Prostate gland (tissue), 2 donors: ENCODE measurements at places on chromosomes 11 and 22.

DNA sequence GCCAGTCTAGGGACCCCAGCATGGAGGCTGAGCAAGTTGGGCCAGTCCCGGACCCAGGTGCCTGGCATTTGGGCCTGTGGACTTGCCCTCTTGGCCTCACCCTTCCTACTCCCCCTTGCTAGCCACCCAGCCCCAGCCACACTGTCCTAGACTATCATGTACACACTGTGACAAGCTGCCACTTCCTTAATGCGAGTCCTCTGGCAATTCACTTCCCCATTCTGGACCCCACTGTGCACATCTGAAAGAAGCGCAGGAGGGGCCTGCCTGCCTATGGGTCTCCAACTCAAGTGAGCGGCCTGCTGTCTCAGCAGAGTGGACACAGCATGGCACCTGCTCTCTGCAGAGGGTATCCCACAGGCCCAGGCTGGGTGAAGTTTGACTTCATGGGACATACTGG, 68.5 kb upstream of the LMO1 start:
- DNase-seq, result no peak

DNA sequence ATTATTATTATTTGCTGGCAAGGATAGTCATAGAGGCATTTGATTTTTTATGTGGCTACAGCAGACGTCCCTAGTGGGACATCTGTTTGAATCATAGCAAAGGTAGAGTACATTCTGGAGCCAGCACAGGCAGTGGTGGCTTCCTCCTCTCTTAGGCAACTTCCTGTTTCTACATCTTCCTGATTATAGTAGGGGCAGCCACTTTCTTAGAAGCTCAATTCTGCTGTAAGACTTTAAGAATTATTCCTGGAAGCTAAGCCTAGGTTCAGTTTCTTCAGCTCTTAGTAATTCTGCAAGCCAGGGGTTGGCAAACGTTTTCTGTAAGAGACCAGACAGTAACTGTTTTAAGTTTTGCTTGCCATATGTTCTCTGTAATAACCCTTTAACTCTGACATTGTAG, 129.3 kb upstream of the TENM4 start:
- no peak for DNase-seq

DNA sequence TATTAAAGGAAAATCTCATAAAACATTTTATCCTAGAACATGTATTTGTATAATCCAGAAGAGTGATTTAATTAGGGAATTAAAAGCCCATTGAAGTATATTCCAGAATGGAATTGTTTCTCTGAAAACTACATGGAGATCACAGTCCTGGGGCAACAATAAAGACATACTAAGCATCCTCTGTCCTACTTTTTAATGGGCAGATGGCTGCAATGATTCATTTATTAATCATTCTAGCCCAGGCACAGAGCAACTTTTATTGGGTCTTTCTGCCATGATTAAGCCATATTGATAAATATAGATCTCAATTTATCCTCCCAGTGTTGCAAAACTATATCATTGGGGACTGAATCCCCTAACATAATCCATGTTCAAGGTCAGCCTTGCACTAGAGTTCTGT, 22.0 kb downstream of the FAM181B start:
- DNase-seq, result no peak

DNA sequence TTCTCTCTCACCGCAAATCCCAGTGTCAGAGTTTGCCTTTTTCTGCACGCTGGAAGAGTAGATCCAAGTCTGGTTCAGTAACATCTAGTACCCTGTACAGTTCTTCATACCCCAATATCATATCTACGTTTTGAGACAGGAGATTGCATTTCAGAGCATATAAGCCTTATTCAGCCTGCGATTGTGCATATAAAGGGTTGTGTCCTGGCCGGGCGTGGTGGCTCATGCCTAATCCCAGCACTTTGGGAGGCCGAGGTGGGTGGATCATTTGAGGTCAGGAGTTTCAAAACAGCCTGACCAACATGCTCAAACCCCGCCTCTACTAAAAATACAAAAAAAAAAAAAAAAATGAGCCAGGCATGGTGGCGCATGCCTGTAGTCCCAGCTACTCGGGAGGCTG, 104.9 kb downstream of the MTNR1B start:
- DNase-seq, result no peak

- no peak for DNase-seq
Observed at GRCh38 chr11:1435820-1436467, 46.2 kb downstream of the BRSK2 start.

GRCh38 chr22:26172389-26172990, 3.2 kb downstream of the SEZ6L start:
- no peak for DNase-seq

- peak; percentile 42 for DNase-seq
Observed at GRCh38 chr22:23856721-23857605, 712 bp upstream of the SLC2A11 start.

DNA sequence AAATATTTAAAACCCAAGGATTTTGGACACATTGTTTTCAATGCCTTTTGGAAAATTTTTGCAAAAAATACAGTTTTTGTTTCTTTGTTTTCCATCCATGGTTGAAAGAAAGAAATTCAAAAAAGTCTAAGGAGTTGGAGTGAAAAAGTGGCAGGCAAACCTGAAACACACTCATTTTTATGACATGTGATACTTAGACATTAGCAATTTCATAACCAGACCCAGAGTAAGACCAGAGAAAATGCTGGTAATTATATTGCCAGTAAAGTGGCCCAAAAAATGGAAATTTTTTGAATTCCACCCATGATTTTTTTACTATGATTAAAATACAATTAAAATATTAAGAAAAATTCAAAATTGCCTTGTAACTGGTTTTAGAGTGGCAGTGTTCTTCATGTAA, 128.2 kb downstream of the SLC17A6 start:
- no peak for DNase-seq

DNA sequence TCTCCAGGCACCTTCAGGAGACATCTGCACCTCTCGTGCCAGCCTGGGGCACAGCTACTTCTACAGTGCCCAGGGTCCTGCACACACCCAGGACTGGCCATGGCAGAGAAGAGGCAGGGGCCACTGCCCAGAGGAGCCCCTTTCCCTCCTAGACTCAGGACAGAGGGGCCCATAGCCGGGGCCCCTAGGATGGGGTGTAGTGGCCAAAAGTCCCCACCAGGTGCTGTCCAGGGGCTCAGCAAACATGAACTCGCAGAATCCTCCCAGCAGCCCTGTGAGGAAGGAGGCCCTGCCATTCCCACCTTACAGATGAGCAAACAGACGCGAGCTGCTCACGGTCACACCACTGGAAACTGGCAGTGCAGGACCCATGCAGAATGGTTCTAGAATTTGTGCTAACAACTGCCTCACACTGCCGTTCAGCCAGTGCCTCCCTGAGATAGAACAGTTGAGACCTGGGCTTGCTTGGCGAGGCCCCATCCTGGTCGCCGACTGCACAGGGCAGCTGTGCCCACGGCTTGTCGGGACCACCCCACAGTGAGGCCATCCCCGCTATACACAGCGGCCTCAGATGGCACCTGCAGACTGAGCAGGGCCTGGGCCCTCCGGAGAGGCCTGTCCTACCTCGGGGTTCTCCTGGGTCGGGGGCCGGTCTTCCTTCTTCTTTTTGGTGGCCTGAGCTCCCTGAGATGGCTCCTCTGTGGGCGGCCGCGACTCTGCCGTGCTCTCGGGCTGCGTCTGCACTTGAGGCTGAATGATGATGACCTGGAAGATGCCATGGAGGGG, 96.4 kb downstream of the PHF21B start:
- no peak for DNase-seq
